ENCODE measurements at places on chromosomes 6 and 20.

DNA sequence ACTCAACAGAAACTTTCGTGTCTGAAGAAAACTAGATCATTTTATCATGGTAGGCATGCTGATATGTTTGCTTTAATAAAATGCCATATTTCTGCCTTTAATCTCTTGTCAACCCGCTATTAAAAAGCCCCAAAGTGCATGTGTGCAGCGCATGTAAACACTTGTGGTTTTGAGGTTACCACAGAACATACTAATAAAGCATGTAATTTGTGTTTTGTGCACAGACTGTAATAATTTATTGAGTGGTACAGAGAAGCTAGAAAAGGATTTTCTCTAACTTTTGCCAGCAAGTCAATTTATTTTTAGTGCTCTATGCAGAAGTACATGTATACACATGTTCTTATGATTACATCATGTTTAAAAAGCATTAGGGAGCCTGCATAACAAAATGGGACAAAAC lies 349.9 kb upstream of the SLC35B3 start:
- no peak for DNase-seq

GRCh38 chr20:37801921-37802320 lies 101.0 kb upstream of the VSTM2L start:
- no peak for DNase-seq

- peak; percentile 91 for DNase-seq
Measured at GRCh38 chr20:5654557-5654956, 95.6 kb upstream of the SHLD1 start.

- no peak for DNase-seq
Measured at GRCh38 chr20:1438361-1438760, 28.3 kb downstream of the NSFL1C start.

GRCh38 chr6:3926150-3926482 lies 76.9 kb downstream of the FAM50B start:
- no peak for DNase-seq

GRCh38 chr6:98946879-98947410 lies 801 bp downstream of the FBXL4 start:
- DNase-seq, result no peak

DNA sequence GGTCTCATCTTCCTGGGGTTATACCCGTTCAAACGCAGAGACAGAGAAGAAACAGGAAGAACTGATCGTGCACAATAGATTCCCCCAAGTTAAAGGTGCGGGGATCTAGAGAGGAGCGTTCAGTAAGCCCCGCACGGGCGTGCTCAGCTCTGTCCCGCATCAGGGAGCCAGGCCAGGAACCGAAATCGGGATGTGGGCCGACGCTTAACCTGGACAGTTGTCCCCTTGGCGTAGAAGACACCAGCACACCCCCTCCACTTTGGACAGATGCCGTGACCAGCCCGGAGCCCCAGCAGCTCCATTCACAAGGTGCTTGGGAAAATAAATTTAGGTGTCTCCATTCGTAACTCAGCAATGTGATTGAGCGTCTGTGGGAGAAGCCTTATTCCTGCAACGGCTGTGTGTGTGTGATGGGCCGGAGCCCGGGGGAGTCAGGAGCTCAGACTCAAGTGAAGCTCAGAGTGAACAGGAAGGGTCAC lies 24.0 kb upstream of the GATA5 start:
- no peak for DNase-seq

GRCh38 chr20:19786311-19786710 lies 28.3 kb downstream of the RIN2 start:
- DNase-seq, result peak; percentile 83

GRCh38 chr6:1952740-1953360 lies 292.6 kb downstream of the GMDS start:
- peak; percentile 97 for DNase-seq

- DNase-seq, result no peak
Measured at GRCh38 chr6:109892451-109893435, 85.4 kb upstream of the GPR6 start.

DNA sequence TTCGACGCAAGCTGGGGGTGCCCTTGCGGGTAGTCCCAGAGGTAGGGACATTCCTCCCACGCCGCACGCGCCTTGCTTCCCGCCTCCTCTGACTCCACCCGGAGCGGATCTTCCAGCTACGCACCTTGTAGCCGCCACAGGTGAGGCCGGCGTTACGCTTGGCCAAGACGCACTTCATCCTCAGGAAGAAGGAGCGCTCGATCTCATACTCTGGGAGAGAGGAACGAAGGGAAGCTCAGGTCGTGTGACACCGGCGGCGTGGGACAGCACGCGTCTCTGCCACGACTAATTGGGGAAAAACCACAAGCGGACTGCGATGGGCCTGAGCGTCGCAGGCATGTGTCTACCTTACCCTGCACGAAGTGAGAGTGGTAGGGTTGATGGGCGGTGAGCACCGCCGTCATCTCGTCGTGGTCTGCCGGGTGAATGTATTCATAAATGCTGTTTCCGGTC lies 15.5 kb downstream of the SIM1 start:
- no peak for DNase-seq

- DNase-seq, result no peak
Measured at GRCh38 chr20:22093122-22093521, 387.7 kb downstream of the PAX1 start.

DNA sequence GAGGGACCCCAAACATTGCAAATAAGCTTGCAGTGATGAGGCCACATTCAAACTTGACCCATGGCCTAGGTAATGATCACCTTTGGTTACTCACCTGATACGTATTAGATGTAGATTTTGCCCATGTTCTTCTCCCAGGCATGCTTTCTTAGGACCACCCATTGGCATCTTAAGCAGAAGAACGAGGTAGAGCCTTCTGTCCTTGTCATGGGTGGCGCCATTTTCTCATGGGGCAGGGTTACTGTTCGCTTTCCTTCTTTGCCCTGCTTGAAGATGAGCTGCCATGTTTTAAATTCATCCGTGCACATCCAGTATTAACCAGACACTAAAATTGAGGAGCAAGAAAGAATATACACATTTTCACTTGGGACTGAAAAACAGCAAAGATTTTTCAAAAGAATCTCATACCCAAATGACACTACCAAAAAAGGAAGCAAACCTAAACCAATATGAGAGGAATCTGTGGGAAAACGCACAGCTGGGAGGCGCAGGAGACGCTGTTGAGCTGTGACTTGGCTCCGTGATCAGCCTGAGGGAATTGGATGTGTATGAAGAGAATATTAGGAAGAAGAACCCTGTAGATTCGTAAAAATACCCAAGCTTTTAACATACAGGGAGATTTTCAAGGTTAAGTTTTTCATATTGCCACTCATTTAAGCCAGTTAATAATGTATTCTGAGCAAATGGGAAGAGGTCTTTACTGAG lies 36.6 kb downstream of the GMPR start:
- no peak for DNase-seq

GRCh38 chr20:58714340-58714922 lies 21.8 kb downstream of the NPEPL1 start:
- DNase-seq, result no peak

GRCh38 chr6:90496258-90497016 lies 90.4 kb downstream of the MAP3K7 start:
- DNase-seq, result no peak

DNA sequence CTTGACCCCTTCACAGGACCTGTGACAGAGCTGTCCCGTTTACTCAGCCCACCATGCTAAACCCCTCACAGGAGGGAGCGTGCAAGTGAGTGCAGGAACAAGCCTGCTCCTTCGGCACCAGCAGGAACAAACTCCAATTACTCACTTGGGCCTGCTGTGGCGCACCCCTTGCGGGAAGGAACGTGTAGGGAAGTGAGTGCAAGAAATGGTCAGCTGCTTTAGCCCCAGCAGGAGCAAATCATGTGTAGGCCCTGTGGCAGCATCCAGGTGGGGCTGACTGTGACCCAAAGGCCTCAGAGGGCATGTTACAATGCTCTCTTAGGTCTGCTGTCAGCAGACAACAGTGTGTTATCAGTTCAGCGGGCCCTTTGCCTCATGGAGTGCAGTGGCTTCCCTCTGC lies 574.4 kb downstream of the PRKN start:
- DNase-seq, result no peak

- DNase-seq, result no peak
Measured at GRCh38 chr6:156647991-156648390, 129.2 kb upstream of the ARID1B start.

DNA sequence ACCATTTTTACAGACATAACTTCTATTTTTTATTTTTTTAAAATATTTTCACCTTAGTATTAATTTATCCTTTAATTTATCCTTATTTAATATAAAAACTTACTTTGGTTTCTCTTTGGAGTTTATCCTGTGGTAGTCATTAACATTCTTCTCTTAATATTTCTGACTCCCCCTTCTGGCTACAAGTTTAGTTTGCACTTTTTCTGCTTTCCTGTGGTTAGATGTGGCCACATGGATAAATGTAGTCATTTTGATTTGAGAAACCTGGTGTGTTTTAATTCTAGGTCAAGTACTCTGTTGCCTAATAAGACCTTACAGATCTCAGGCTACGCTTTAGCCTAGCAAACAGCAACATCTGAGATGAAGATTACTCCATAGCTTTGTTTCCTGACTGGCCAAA lies 1187.5 kb downstream of the HACE1 start:
- DNase-seq, result peak; percentile 3

- no peak for DNase-seq
Measured at GRCh38 chr6:132768051-132768517, 10.4 kb upstream of the VNN2 start.

DNA sequence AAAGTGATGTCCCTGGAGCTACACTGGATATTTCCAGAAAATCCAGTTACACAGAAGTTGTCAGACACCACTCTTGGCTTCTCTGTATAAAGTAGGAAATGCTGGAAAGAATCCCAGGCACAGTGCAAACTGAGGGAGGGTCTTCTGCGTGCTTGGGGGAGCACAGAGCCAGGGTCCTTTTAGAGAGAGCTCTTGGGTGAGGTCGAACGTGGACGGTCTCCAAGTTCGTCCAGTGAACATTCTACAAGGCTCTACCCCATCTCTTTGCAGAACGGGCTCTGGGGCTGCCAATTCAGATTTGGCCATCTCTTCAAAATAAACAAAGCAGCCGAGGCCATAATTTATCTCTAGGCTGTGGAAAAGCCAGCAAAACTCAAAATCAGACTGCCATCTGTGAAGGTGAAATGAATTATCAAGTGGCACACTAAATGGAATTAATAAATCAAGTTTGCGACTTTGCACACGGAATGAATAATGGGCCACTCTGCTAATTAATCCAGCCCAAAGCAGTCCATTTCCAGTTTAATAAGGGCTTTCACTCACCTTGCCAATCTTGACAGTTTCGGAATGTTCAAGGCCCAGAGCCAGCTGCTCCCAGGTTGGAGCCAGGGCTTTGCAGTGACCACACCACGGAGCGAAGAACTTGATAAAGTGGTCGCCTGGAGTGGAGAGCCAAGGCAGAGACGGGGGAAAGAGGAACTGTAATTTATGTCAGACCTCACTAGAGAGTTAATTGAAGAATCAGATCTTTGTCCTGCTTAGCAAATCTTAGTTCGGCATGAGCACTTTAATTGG lies 19.3 kb downstream of the TXNDC5 start:
- no peak for DNase-seq

DNA sequence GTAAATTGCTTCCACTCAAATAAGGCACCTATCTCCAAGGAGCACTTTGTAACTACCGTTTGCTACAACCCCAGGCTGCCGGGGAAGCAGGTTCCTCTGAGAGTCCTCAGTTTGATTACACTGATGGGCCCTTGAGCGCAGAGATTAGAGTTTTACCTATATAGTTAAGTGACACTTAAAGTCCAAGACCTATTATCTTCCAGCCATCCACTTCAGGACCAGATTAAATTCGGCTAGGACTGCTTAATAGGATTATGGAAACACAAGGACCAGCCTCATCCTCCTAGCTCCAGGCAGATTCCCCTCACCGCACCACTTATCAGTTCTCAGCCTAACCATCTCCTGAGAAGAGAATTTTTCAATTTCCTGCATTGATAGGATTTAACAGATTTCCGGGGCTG lies 64.7 kb upstream of the TIAM2 start:
- no peak for DNase-seq

Data from brain microvascular endothelial cell (primary cell).